ENCODE measurements at places on chromosomes 16 and 17.

GRCh38 chr17:49646391-49647255 lies 31.3 kb downstream of the SPOP start:
- DNase-seq: peak; percentile 81

DNA sequence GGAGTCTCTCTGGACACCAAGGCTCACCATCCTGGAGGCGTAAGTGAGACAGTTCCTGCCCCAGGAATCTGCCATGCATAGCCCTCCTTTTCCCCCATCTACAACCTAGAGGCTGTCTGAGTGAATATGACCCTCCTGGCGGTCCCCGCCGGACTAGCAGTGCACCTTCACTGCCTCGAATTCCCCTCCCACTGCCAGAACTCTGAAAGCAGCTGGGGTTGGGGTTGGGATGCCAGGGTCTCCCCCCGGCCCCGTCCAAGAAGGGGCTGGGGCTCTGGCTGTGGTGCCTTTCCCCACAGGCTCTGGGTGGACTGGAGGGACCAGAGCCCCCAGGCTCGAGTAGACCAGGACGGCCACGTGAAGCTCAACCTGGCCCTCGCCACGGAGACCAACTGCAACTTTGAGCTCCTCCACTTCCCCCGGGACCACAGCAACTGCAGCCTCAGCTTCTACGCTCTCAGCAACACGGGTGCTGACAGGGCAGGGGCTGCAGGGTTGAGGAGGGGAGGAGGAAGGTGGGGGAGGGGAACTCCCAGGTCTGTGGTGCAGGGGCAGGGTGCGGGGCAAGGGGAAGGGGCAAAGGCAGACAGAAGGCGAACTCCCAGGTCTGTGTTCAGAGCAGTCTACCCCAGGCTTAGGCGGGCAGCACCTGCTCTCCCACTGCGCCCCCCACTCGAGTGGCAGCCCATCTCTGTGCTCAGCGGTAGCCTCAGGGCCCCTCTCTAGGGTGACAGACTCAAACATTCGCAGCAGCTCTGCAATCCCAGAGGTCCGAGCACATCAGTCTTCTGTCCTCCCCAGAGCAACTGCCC lies 1.2 kb downstream of the ZACN start:
- no peak for DNase-seq

- DNase-seq: no peak
Measured at GRCh38 chr17:50267074-50267841, 7.0 kb upstream of the TMEM92 start.

GRCh38 chr16:23025692-23026307 lies 123.5 kb downstream of the USP31 start:
- no peak for DNase-seq

DNA sequence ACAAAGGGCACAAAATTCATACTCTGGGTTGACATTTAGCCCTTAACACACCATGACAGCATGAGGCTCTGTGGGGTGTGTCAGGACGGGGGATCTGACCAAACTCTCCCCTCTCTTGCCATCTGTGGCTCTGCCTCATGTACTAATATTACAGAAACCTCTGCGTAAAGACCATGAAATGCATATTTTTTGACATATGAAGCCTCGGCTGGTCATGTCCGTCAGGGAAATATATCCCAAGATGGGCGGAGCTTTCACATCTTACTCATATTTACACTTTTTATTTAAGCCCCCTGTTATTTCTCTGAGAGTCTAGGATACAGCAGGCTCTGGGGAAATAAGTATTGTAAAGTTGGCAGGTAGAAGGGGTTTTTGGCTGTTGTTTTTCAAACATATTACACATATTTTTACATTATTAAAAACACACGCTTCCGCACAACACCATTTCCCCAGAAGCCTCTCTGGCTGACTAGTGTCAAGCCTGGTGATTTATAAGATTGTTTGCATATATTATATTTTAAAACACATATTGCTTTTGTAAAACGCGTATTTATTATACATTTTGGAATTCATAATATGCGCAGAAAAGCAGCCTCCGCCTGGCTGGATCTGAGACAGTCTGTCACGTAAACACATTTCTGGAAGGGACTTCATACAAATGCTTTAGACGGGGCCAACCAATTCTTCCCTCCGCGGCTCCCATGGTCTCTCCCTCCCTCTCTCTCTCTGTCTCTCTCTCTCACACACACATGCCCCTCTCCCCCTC lies 237.7 kb upstream of the ZFHX3 start:
- DNase-seq: no peak
